Subcutaneous adipose tissue (tissue), 4 donors: ENCODE measurements at places on chromosomes 11 and 22. TPM values are rescaled to one million over a fixed set of nuclear protein-coding genes. Genes with fewer than 3 reads are reported as not detected.

The SMTNL1 gene
- not detected for total RNA-seq

The CEP164 gene
- 16.5 TPM for total RNA-seq

The P2RY2 gene
- 0.57 TPM for total RNA-seq

The OR51G2 gene
- not detected for total RNA-seq

The SERPINH1 gene
- 192 TPM for total RNA-seq

The KDM4E gene
- total RNA-seq: not detected

The GRM5 gene
- total RNA-seq: not detected

The OR51A2 gene
- not detected for total RNA-seq

The KCNQ1OT1 gene
- 6.8 TPM for total RNA-seq

The PYGM gene
- total RNA-seq: 63.7 TPM

The P2RX3 gene
- total RNA-seq: not detected

The MS4A7 gene
- 119 TPM for total RNA-seq

The CHRM1 gene
- not detected for total RNA-seq

The VWCE gene
- 1.1 TPM for total RNA-seq

The OR51T1 gene
- total RNA-seq: not detected

The MS4A4E gene
- total RNA-seq: 4.1 TPM

The SLC17A6 gene
- not detected for total RNA-seq

The KCNJ1 gene
- not detected for total RNA-seq

The NOX4 gene
- total RNA-seq: 25.2 TPM

The A4GALT gene
- total RNA-seq: 36.4 TPM

The SLC22A6 gene
- not detected for total RNA-seq

The MOGAT2 gene
- total RNA-seq: not detected

The TMEM121B gene
- 1.7 TPM for total RNA-seq

The OR5B21 gene
- not detected for total RNA-seq

The PTPRCAP gene
- total RNA-seq: 3.5 TPM

The OR10D3 gene
- not detected for total RNA-seq

The BEST1 gene
- 8.8 TPM for total RNA-seq

The FOLR3 gene
- not detected for total RNA-seq

The MAPK8IP2 gene
- total RNA-seq: 0.19 TPM

The SC5D gene
- 42.1 TPM for total RNA-seq

The PEX26 gene
- total RNA-seq: 21.8 TPM

The DGCR2 gene
- 47.1 TPM for total RNA-seq

The HEPACAM gene
- total RNA-seq: 13.7 TPM

The SBF1 gene
- 20.1 TPM for total RNA-seq

The H19 gene
- total RNA-seq: 123 TPM

The KCNK4 gene
- total RNA-seq: not detected

The FXYD2 gene
- total RNA-seq: 1.9 TPM

The RASSF10 gene
- 0.22 TPM for total RNA-seq

The ACRV1 gene
- total RNA-seq: not detected

The CCDC116 gene
- total RNA-seq: not detected

The MB gene
- total RNA-seq: not detected

The RRAS2 gene
- 95.4 TPM for total RNA-seq

The MPZL2 gene
- 28.0 TPM for total RNA-seq

The SLC22A9 gene
- total RNA-seq: not detected

The NRXN2 gene
- 0.16 TPM for total RNA-seq

The OR5P2 gene
- not detected for total RNA-seq

The DUSP8 gene
- total RNA-seq: 1.1 TPM

The MS4A3 gene
- not detected for total RNA-seq
